ENCODE measurements at places on chromosomes 5 and 9. TPM values are rescaled to one million over a fixed set of nuclear protein-coding genes. Genes with fewer than 3 reads are reported as not detected.

SLC28A3 gene
- total RNA-seq: under 0.01 TPM

ZNF618 gene
- total RNA-seq: 4.4 TPM

F2RL1 gene
- 35.8 TPM for total RNA-seq

ZBTB43 gene
- total RNA-seq: 5.2 TPM

CDK9 gene
- total RNA-seq: 41.8 TPM

SLC6A19 gene
- not detected for total RNA-seq

IRX4 gene
- total RNA-seq: not detected

MEIKIN gene
- not detected for total RNA-seq

TMEM215 gene
- not detected for total RNA-seq

POU5F2 gene
- 0.16 TPM for total RNA-seq

DMGDH gene
- total RNA-seq: 4.9 TPM

LCN10 gene
- total RNA-seq: not detected

SH3PXD2B gene
- total RNA-seq: 32.5 TPM

ERMP1 gene
- total RNA-seq: 6.5 TPM

PCDHB16 gene
- 0.54 TPM for total RNA-seq

C9orf153 gene
- total RNA-seq: not detected

PTPN3 gene
- 3.1 TPM for total RNA-seq

ORM2 gene
- total RNA-seq: not detected
